ENCODE measurements at places on chromosomes 16 and 17.

GRCh38 chr17:78369791-78370381 is 8.6 kb upstream of the PGS1 start:
- DNase-seq: no peak

DNA sequence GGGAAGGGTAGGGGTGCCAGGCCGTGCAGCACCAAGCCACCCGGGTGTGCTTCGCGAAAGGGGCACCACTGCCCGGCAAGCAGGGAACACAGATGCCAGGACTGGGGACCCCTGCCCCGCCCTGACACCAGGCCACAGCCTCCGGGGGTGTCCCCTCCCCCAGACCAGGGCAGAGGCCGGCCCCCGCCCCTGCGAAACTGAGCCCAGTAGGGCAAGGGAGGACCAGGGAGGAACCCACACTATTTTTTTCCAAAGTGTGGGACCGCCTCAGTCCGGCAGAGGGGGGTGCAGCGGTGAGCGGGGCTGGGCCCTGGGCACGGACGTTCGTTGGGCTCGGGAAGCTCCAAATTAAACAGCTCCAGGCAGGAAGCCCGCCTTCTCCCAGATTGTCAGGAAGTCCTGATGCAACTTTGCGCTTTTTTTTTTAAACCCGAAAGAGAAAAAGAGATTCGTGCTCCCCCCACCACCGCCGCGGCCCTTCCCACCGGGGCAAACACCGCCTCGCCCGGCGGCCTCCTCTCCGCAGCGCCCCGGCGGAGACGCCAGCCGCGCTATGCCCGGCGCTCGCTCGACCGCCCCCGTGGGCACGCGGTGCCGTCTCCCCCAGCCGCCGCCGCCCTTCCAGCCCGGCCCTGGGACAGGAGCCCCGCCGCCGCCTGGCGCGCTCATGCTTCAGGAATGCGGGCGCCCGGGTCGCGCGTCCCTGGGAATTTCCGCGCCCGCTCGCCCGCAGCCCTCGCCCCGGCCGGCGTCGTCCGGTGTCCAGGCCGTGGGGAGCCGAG is 755 bp downstream of the PIEZO1 start:
- DNase-seq: no peak

DNA sequence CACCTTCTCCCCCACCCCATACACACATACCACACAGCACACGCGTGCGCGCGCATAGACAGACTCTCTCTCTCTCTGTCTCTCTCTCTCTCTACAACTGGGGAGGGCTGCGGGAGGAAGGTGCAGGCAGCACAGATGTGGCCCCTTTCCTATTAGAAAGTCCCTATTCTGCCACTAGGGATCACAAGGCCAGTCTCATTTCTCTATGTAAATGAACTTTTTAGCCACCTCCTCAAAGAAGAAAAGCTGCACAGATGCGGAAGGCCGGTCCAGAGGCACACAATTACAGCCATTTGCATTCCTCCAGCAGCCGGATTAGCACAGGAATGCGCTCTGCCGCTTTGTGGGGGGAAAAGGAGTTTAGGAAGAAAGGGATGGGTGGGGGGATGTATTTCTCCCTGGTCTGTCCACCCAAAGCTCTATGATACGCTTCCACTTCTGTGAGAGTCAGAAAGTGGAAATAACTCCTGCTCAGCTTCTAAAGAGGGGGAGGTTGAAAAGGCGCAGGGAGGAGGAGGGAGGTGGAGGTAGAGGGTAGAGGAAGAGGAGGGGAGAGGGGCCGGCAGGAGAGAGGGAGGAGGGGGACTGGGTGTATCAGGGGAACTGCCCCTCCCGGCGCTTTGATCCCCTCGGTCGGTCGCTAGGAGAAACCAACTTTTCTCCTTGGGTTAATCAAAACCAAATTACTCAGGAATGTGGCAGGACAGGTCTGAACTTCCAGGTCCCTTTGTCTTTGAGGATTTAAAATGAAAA is 11.7 kb downstream of the ZFHX3 start:
- DNase-seq: no peak

DNA sequence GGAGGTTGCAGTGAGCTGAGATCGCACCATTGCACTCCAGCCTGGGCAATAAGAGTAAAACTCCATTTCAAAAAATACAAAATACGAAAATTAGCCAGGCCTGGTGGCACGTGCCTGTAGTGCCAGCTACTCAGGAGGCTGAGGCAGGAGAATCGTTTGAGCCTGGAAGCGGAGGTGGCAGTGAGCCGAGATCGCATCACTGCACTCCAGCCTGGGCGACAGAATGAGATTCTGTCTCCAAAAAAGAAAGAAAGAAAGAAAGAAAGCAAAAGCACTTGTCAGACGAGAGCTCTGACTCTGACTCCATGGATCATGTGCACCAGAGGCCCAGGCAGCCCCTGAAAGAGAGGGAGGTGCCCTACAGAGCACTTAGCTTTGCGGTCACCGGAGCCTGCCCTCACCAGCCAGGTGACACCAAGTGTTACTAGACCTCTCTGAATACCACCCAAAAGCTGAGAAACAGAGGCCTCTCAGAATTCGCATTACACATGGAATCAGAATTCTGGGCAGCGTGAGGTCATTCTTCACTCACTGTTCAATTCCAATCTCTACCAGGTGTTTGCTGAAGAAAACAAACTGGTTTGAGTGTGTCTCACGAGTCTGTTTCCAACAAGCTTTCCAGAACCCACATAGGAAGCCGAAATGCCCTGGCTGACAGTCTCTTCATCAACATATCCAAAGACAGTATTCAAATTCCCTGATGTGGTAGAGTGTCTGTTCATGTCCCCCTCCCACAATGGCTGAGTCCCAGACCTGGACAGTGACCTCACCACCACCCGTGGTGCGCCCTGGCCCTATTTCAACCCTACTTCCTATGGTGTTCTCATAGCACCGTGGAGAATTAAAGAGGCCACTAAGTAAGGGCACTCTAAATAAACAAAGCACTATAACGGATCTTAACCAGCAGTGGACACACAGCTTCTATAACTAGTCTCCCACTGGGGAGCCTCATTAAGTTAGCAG is 1.5 kb downstream of the FLCN start:
- no peak for DNase-seq

DNA sequence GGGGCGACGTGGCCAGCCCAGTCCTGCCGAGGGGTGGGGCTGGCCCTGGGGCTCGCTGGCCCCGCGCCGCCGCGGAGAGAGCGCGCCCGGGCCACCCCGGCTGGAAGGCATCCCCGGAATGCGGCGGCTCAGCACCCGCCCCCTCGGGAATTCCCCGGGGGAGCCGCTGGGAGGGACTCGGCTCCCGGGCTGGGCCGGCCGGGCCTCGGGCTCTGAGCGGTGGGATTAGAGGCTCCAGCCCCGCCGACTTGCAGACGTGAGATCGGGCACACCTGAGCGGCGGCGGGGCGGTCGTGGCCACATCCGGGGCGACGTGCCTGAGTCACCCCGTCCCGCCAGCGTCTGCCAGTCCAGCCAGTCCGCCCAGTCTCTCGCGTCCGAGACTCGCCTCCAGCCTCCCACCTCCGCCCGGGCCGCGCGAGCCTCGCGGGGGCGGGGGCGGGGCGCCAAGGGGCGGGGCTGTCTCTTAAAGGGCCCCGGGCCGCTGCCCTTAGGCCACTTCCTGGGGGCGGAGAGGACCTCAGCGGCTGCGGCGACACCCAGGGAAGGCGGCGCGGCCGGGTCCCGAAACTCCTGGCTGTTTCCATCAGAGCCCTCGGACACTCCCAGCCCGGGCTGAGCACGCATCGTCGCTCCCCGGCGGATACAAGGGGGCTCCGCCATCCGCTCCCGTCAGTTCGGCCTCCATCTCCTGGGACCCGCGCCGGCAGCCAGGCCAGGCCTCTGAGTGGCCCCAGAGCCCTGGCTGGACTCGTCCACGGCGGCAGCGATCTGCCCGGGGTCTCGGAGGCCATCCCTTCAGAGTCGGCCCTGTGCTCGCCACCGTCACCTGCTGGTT is at the start of gene KCTD11:
Gene KCTD11 (plus strand): TSS at position 498 of the 838 bp plus-strand sequence.
- no peak for DNase-seq

GRCh38 chr16:57258910-57259475 is 13.9 kb downstream of the ARL2BP start:
- DNase-seq: no peak

DNA sequence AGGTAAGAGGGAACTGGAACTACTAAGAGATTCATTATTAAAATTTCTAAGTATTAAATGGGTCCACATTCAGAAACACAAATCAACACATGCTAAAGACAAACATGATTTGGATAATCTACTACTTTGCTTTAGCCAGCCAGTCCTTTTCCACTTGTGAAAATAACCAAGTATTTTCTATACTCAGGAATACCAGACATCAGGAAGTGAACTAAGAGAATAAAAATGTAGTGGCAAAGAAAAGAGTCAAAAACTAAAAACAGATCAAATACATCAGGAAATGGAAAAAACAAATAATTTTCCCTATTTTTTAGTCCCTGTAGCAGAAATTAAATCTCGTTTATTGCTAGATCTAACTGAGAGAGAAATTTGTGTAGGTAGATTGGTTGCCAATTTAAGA is 78.0 kb downstream of the MYO1D start:
- DNase-seq: no peak

- no peak for DNase-seq
Measured at GRCh38 chr16:77721752-77722308, 484 bp upstream of the NUDT7 start.

DNA sequence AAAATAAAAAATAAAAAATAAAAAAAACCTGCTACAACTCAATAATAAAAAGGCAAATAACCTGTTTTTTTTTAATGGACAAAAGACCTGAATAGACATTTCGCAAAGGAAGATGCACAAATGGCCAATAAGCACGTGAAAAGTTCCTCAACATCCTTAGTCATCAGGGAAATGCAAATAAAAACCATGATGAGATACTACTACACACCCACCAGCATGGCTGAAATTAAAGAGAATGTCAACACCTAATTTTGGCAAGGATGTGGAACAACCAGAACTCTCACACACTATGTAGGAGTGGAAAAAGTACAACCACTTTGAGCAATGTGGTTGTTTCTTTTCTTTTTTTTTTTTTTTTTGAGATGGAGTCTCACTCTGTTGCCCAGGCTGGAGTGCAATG is 24.6 kb downstream of the COG7 start:
- DNase-seq: no peak

DNA sequence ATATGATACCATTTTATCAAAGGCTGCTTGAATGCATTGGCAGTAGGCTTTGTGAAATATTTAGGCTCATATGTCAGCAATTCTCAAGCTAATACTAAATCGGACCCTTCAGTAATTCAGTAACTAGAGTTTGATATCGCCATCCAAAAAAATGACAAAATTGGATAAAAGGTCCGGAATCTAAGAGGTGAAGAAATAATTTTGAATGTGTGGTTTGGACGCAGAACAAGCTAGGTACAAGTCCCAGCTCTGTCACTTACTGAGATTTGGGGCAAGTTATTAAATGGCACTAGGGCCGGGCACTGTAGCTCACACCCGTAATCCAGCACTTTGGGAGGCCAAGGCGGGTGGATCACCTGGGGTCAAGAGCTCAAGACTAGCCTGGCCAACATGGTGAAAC is 956.5 kb downstream of the CDH11 start:
- no peak for DNase-seq

DNA sequence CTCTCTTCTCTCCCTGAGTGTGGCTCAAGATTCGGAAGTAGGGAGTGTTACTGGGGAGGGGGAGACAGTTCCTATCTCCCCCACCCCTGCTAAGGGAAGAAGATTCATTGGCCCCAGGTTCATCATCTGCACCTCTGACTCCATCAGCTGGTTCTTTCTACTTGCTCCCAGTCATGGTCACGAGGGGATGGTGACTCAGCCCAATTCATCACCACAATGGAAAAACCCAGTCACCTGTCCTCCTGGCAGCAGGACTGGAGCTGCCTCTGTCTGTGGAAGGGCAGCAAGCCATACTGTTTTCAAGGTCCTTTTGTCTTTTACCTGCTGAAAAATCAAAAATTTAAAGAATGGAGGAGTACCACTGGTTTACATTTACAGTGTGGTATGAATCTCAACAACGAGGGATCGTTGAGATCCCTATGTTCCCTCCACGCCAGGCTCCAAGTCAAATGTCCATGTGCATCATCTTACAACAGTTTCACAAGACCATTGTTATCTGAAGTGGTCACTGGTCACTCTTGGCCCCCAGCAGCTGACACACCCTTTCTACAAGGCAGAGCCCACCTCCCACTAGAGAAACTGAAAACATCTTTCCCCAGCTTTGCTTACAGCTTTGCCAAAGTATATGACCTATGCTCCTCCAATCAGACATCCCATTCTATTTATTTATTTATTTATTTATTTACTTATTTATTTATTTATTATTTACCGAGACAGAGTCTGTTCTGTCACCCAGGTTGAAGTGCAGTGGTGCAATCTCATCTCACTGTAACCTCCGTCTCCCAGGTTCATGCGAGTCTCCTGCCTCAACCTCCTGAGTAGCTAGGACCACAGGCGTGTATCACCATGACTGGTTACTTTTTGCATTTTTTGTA is 40.4 kb upstream of the NDRG4 start:
- DNase-seq: no peak

GRCh38 chr17:29129731-29130130 is 50.5 kb downstream of the MYO18A start:
- DNase-seq: no peak

- no peak for DNase-seq
Measured at GRCh38 chr16:83967838-83968305, at the start of gene NECAB2. Gene NECAB2 (plus strand): TSS chr16:83968244. CDS start chr16:83968649, 405 bp downstream.

DNA sequence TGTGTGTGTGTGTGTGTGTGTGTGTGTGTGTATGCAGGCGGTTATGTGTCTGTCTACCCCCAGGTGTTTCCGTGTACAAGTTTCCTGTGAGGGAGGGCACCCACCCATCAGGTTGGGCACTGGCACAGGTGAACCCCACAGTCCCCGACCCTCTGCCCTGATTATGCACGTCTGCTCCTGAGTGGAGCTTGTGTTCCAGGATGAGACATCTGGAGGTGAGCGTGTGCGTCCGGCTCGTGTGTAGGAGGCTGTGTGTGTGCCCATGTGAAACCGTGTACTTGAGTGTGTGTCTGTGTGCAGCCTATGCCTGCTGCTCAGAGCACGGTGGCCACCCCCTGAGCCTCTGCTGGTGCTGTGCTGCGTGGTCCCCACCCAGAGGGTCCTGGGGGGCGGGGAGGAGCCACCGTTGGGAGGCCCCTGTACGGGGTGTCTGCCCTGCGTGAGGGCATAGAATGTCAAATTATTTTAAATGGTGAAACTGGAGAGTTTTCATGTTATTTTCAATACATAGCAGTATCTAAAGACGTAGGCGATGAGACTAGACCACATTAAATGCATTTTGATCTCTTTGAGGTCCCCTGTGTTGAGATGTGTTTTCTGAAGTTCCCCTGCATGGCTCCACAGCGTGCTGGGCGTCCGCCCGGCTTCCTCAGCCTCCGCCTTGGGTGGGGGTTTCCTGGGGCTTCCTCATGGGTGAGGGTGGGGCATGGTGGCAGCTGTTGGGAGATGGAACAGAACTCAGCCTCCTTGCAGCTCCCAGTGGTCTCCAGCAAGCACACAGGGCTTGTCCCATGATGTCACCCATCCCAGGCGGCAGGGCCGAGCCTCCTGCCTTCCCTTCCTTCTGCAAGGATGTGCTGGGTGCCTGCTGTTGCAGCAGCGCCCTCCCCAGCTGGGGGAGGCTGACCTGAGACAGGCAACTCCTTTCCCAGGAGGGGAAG is 43.4 kb downstream of the KCNJ12 start:
- no peak for DNase-seq

- DNase-seq: no peak
Measured at GRCh38 chr17:59504821-59505220, 60.6 kb upstream of the DHX40 start.

GRCh38 chr16:28494121-28494851 is at the start of gene APOBR:
Gene APOBR (plus strand): TSS chr16:28494643. CDS start chr16:28494682, 39 bp downstream.
- no peak for DNase-seq
